ENCODE measurements at places on chromosomes 6 and 20.

DNA sequence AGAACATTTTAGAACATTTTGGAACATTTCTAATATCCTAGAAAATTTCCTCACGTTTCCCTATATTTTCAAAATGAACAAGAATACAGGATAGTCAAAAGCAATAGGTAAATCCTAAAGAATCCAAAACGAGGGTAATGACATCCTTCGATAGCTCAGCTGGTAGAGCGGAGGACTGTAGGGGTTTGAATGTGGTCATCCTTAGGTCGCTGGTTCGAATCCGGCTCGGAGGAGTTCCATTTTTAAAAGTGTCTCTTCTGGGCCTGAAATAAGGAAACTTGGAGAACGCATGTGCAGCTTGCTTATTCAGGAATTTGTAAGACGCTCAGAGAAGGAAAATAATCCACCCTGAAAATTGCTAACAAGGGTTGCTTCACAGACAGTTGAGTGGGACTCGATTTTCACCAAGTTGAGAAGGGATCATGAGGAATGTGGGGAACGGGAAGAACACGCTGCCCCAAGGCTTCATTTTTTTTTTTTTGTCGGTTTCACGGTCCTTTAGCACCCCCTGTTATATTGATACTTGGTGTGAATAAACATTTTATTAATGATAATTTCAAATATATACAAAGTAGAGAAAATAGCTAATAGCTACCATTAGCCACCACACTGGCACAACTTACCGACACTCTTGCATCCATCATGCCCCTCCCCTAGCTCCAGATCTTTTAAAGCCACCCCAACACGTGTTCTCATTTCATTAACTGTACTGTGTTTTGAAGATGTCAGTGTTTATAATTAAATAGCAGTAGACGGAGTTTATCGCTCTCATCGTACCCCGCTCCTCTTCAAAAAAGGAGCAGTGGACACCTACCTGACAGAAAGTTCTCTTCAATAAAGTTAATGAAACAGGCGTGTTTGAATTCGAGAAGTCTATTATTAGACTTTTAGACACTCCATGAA lies 1.8 kb upstream of the ABT1 start:
- DNase-seq: peak; percentile 78

GRCh38 chr6:20542927-20543602 lies 8.8 kb downstream of the CDKAL1 start:
- no peak for DNase-seq

- DNase-seq: no peak
These were observed 84.7 kb upstream of the GCM1 start for GRCh38 chr6:53233309-53233708.

DNA sequence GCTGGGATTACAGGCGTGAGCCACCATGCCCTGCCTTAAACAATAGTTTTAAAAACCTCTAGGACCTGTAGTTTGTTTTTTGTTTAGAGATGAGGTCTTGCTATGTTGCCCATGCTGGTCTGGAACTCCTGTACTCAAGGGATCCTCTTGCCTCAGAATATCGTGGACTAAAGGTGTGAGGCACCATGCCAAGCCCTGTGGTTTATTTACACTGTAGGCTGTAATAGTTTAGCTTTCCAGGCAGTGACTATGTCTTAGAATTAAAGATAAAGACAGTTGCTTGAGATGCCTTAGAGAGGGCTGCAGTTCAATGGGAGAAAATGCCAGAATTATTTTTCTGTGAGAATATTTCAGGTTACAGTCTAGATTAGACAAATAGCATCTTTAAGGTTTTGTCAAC lies 72.9 kb downstream of the SGK1 start:
- DNase-seq: no peak

GRCh38 chr6:111884068-111884467 lies 10.8 kb upstream of the FYN start:
- no peak for DNase-seq

DNA sequence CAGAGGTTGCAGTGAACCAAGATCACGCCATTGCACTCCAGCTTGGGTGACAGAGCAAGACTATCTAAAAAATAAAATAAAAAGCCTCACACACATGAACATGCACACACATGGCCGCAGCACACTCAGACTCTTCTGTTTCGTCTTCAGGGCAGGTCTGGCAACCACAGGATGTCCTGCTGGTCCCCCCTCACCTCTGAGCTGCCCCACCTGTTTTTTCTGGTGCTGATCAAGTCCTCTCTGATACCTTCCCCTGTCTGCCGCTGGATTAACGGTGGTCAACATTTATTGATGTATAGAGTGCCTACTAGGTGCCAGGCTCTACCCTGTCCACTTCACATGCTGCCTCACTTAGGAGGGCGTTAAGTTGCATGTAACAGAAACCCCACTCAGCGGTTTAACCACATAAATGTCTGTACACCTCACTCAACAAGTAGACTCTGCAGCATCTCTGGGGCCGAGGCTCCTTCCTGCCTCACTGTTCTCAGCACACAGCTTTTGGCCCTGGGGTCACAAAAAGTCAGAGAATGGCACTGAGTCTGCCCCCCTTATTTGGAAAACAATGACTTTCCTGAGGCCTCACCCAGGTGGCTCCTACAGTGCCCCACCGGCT lies 4.5 kb upstream of the AP5S1 start:
- DNase-seq: no peak

GRCh38 chr6:143232849-143233248 lies 172.2 kb downstream of the AIG1 start:
- no peak for DNase-seq

GRCh38 chr20:46071573-46071972 lies 18.2 kb downstream of the NCOA5 start:
- no peak for DNase-seq

- DNase-seq: no peak
These were observed 47.6 kb upstream of the ADGRF4 start for GRCh38 chr6:47650553-47651432.

DNA sequence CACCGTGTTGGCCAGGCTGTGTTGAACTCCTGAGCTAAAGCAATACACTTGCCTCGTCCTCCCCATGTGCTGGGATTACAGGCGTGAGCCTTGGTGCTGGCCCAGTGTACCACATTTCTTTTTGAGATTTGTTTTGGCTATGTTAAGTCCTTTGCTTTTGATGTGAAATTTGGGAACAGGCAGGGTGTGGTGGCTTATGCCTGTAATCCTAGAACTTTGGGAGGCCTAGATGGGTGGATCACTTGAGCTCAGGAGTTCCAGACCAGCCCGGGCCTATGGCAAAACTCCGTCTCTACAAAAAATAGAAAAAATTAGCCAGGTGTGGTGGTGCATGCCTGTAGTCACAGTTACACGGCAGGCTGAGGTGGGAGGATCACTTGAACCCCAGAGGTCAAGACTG lies 40.2 kb downstream of the GINS1 start:
- no peak for DNase-seq

DNA sequence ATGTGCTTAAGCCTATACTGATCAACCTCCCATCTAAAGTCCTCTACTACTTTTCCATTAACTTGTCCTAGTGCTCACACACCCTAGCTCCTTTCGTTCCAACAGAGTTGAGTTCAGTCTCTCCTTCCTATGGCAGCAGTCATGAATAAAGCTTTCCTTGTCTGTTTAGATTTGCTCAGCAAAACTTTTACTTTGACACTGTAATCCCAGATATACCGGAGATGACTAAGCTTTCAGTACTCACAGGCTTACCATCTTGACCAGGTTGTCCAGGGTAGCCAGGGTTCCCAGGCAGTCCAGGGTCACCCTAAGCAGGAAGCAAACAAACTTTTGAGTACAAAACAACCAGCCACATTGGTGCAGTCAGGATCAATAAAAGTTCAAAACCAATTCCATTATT lies 90.7 kb downstream of the COL21A1 start:
- DNase-seq: no peak

DNA sequence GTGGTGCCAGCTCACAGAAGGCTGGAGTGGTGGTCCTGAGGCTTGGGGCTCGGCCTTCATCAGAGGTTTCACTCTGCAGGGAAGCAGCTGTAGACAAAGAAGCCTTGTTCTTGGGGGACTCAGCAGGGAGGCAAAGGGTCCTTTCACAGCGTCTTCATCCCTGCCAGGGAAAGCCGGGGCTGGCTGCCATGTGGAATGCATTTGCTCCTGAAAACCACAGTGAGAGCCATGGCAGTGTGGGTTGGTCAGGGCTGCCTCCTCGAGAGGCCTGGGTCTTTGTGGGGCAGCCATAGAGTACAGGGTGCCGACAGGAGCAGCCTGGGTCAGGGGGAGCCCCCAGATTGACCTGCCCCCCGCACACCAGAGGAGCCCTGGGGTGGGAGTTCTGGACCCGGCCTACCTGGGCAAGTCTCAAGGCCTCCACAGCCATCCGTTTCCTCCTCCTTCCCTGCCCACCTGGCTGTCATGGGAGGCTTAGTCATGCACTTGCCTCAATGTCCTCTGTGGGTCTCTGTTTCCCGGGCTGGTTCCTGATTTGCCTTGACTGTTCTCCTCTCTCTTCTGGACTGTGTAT lies 144.0 kb downstream of the CDC5L start:
- DNase-seq: no peak

- DNase-seq: no peak
These were observed 246.7 kb downstream of the FOXC1 start for GRCh38 chr6:1856381-1856780.

DNA sequence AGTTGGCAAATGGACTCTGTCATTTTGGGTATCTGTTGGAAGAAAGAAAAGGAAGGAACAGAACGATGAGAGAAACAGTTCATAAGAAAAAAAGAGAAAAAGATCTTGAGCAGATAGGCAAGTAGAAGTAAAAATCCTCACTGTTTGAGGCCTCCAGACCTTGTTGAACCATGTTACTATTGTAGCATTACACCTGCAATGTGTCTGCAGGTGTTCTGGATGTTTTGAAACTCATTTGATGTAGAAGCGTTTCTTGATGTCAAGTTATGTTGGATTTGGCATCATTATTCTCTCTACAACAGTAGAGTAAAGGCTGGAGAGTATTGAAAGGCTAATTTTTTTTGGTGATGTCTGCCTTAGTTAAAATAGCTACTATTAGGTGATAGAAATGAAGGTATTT lies 108.7 kb downstream of the CARMIL1 start:
- DNase-seq: no peak

DNA sequence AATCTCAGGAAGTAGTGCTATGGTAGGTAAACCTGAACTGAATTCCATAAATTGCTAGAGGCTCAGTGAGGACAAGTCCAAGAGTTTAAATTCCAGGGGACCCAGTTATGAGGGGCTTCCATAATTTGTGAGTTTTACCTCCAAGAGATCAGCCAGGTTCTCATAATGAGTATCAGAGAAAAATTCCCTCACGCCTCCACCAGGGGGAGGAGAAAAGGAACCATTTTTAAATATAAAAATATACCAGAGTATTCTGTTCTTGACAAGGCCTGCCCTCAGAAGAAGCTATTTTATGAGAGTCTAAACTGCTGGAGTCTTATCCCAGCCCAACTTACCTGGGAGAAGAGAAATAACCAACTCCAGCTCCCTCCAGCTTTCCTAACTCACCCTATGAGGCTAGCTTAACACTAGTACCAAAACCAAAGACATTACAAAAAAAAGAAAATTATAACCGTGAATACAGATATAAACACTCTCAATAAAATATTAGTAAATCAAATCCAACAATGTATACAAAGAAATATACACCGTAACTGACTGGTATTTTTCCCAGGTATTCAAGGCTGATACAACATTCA lies 158.7 kb downstream of the TFAP2A start:
- no peak for DNase-seq

- no peak for DNase-seq
These were observed 23.4 kb upstream of the PTGIS start for GRCh38 chr20:49591217-49591865.

DNA sequence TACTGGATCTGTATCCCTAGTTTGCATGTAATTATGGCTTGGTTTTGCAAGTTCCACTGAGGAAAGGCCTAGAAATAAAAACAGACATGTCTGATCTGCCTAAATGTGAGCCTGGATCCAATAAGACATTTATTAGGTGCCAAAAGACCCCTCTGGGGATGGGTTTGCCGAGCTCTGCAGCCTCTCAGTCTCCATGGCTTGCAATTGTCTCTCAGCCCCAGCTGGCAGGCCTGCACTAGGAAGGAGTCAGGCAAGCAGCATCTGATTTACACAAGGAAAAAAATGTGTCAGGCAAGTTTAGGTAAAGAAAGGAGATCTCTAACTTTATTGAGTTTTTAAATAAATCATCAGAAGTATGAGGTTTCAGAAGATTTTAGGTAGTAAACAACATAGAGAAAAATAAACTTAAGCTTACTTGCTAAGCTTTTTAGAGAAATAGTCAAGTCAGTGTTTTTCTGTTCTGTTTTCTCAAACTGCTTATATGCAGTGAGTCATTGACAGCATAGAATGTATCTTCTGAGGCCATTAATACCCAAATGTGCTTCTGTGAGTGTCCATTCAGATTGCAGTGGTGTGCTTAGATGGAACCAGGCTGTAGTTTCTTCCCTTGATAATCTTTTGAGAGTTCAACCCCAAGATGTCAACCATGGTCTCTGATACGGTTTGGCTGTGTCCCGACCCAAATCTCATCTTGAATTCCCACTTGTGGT lies 121.0 kb downstream of the FHL5 start:
- DNase-seq: no peak

DNA sequence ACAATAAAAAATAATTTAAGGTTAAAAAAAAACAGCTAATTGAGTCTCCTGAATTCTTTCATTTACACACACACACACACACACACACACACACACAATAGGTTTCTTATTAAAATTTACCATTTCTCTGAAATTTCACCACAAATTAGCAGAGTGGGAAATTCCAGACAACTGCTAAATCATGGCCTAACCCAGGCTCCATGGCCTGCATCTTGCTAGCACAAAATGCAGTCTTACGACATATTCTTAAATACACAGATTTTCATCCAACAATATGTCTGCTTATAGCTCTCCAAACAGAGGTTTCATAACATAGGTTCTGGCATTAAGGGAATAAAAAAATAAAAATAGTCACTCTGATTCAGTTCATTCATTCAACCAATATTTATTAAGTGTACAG lies 46.9 kb downstream of the SOD2 start:
- DNase-seq: no peak

DNA sequence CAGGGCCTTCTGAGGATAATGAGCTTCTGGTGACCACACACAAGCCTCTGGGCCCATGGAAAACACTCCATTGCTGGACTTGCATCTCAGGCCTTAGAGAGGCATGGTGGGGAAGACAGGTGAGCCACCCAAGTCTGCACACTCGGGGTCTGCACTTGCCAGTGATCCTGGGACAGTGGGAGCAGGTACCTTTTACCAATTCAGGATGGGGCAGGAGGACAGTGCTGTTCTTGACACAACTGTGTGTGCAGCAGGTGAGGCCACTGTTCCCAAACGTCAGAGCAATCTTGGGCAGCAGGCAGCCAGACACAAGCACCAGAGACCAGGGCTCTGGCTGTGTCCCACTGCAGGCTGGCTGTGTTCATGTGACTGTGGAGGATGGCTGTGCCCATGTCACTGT lies 221.3 kb downstream of the ERMARD start:
- DNase-seq: no peak

GRCh38 chr6:41503827-41504465 lies 42.2 kb upstream of the FOXP4 start:
- DNase-seq: no peak

GRCh38 chr6:4929097-4929718 lies 74.6 kb downstream of the RPP40 start:
- DNase-seq: no peak

Data from H1 (cell line).